ENCODE measurements at places on chromosomes 5 and 9.

- DNase-seq, result no peak
Measured at GRCh38 chr9:82404881-82405280, 416.3 kb downstream of the SPATA31D1 start.

GRCh38 chr9:124008303-124008693 lies 3.3 kb upstream of the LHX2 start:
- DNase-seq, result no peak

- DNase-seq, result no peak
Measured at GRCh38 chr9:13941714-13942113, 372.2 kb downstream of the NFIB start.

DNA sequence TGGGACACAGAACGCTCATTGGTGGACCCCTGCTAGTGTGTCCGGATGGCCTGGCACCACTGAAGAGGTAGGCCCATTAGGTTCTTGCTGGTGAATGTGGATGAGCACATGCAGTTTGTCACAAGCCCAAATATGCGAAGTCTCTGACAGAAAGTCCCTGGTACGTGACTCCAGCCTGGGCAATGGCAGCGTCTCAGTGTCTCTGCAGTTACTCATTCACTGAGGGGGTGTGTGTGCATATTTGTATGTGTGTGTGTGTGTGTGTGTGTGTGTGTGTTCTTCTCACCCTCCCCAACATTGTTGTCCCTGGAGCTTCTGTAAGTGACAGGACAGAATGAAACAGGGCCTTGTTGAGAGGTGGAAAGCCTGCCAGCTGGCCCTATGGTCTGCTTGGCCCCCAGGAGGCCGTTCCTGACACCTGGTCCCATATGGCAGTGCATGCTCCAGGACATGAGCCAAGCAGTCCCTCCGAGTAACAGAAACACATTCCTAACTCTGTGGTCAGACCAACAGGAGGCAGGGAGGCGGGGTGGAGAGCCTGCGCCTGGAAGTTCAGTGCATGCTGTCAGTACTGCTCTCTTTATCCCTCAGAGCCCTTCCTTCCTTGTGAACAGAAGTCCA lies 169.9 kb downstream of the SLC28A3 start:
- DNase-seq, result peak; percentile 47

GRCh38 chr5:93406971-93407401 lies 174.0 kb downstream of the NR2F1-AS1 start:
- DNase-seq, result no peak

GRCh38 chr5:27594141-27594540 lies 555.8 kb upstream of the CDH9 start:
- peak; percentile 26 for DNase-seq

DNA sequence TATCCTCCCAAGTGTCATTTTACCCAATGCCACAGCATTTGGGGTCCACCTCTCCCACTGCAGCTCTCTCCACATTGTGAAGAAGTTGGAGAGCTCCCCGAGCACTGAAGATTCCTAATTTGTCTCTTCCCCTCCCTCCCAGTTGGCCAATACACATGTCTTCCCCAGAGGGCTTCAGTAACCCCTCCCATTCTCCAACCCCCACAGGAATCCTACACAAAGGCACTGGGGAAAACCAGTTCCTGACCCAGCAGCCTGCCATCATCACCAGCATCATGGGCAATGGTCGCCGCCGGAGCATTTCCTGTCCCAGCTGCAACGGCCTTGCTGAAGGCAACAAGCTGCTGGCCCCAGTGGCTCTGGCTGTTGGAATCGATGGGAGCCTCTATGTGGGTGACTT lies 87.3 kb upstream of the WWC1 start:
- no peak for DNase-seq
